ENCODE measurements at places on chromosomes 3 and 15.

DNA sequence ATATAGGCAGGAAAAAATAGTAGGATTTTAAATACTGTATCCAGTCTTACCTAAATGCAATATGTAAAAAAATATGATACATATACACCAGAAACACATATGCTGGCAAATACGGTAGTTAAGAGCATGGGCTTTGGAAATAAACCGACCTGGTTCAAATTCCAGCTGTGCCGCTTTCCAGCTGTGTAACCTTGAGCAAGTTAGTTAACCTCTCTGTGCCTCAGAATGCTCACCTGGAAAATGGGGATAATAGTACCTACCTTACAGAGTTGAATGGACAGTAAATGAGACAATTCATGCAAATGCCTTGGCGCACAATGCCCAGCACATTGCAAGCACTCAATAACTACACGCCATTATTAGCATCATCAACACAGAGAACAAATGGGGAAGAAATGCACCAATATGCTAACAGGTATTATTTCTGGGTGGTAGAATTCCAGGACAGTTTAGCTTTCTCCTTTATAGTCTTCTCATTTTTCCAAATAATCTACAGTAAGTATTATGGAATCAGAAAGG is 50.6 kb downstream of the SUMF1 start:
- DNase-seq: no peak

DNA sequence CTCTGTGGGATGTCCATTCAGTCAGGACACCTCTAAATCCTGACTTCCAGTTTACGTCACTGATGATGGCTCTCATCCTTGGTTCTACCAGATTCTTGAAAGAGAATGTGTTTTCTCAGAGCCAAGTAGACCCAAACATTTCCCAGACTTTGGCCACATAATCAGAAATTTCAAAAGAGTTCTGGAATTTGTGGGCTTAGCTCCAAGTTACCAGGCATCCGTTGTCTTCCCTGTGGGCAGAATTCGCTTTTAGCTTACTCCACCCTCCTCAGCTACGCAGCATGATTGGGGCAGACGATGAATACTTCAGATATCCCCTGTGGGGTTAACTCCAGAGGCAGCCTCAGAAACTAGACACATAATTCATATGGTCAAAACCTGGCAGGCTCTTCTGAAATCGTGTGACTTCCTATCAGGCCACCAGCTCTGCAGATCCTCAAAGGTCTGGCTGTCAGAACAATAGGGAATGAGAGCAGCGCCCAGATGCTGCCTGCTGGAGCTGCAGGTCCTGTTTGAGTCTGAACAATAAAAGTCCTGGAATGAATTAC is 30.6 kb downstream of the CRTC3 start:
- DNase-seq: no peak

DNA sequence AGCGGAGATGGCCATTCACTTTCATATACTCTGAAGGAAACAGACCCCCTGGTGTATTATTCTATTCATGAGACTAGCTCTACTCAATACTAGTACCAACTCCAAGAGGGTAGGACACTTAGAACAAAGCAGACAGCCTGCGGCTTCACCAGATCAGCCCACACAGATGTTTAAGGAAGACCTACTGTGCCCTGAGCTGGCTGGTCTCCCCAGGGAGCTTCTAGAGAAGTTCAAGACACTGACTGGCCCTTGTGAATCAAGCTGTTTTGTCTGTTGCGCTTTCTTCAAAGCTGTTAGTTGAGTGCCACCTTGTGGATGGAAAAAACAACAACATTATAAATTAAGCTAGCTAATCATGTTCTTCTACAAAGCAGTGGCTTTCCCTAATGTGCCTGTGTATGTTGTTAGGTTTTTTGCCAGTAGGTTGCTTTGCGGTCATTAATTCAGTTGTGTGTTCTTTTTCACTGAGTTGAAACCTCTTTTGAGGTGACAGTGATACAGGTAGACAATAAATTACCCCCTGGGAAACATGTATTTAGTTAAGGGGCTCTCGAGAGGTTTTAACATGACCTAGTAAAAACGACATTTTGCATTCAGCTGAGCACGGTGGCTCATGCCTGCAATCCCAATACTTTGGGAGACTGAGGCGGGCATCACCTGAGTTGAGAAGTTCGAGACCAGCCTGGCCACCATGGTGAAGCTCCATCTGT is 64.2 kb upstream of the MYZAP start:
- DNase-seq: peak; percentile 60

- DNase-seq: no peak
Observed at GRCh38 chr15:40456299-40456712, 14.5 kb upstream of the CHST14 start.

GRCh38 chr3:78825858-78826215 is 942.0 kb downstream of the ROBO1 start:
- DNase-seq: no peak
